ENCODE measurements at places on chromosomes 6 and 20. TPM values are rescaled to one million over a fixed set of nuclear protein-coding genes. Genes with fewer than 3 reads are reported as not detected.
A peak's percentile ranks its signal among the peaks of the same experiment; 100 is the strongest.

The SPATS1 gene
- polyA plus RNA-seq, result not detected

DNA sequence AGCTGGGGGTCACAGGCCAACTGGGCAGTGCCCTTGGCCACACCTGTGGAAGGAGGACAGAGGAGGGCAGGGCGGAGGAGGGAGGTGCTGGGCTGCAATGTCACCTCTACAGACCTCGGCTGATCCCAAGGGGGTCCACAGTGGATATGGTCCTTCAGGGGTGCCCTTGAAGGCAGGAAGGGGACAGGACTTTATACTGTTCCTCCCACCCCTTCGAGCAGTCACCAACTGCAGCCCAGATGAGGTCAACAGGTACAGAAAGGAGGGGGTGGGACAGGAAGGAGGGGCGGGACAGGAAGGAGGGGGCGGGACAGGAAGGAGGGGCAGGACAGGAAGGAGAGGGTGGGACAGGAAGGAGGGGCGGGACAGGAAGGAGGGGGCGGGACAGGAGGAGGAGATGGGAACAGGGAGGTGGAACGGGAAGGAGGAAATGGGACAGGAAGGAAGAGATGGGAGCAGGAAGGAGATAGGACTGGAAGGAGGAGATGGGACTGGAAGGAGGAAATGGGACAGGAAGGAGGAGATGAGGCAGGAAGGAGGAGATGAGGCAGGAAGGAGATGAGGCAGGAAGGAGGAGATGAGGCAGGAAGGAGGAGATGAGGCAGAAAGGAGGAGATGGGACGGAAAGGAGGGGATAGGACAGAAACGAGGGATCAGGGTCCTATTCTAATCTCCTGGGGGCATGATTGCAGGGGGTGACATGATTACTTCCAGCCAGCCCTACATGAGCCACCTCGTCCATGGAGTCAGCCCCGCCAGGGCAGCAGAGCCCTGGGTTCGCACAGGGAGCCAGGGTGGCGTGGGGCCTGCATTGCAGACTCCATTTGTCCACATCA, 19.4 kb upstream of the MRGBP start:
- peak; percentile 13 for DNase-seq

The ENPP5 gene
- polyA plus RNA-seq, result not detected

- DNase-seq, result no peak
Observed at GRCh38 chr6:155890409-155890808, 434.8 kb upstream of the NOX3 start.

DNA sequence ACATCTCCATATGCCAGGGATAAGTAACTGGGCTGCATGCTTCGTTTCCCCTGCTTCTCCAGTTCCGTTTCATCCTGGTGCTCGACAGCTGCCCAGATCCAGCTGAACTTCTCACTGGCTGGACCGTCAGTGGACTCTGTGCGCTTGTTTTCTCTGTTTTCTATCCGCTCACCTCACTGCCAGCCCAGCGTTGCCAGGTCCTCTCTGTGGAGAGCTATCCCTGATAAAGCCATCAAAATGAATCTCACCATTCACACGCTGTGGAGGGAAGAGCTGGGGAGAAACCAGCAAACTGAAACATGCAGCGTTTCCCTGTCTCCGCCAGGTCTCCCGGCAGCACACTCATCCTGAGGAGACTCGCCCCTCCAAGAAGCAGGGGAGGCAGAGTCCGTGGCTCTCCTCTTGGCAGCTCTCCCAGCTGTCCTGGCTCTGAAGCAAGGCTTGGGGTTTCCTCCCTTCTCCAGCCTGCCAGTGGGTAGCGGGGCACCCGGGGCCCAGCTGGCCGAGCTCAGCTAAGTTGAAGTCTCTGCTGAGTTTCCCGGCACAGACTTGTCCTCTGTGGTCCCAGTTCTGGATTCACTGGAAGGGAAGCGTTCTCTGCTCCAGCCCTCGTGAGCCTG, 160.9 kb downstream of the DTNBP1 start:
- DNase-seq, result peak; percentile 81

GRCh38 chr6:156779206-156780094, 2.3 kb downstream of the ARID1B start:
- DNase-seq, result no peak

DNA sequence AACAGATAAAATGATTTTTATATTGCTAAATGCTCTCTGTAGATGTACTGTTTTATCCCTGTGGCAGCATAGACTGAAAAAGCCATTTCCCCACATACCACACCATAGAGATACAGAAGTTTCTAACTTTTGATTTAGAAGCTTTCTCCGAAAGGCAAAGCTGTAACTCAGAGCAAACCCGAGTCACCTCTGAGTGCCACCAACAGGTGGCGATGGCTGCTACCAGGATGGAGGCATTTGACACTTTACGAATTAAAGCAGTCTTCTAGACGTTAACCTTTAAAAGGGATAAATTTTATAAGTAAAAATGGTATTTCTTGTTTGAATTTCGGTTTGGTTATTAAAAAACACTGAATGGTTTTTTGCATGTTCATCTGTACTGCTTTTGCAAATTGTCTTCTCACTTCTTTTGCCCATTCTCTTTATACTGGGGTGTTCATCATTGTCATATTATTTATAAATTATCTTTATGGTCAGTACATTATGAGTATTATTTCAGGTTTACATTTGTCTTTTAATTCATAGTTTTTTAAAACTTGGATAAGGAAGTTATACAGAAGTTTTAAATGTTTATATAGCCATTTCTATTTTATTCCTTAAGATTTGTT, 201.0 kb upstream of the CEP162 start:
- DNase-seq, result peak; percentile 45

Data from IMR-90 (cell line).